HEK293T (cell line): ENCODE measurements at places on chromosomes 1 and 21.

DNA sequence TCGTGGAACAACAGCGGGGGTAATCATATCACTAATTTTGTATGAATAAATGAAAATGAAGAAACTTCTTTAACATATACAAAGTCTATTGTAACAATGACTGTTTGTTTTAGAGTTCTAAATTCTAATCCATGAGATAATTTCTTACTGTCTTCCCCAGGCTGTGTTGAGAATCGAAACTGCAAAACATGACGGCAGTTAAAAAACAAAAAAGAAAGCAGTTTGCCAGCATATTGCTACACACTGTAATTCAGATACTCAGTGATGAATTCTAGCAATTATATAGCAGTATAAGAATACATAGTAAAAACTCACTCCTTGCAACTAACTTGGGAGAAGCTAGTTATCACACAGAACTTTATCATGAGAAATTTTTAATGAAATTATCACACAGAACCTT is 22.1 kb downstream of the INSL5 start:
- DNase-seq = no peak

- DNase-seq = no peak
Measured at GRCh38 chr1:181984006-181984405, 77.5 kb downstream of the ZNF648 start.

DNA sequence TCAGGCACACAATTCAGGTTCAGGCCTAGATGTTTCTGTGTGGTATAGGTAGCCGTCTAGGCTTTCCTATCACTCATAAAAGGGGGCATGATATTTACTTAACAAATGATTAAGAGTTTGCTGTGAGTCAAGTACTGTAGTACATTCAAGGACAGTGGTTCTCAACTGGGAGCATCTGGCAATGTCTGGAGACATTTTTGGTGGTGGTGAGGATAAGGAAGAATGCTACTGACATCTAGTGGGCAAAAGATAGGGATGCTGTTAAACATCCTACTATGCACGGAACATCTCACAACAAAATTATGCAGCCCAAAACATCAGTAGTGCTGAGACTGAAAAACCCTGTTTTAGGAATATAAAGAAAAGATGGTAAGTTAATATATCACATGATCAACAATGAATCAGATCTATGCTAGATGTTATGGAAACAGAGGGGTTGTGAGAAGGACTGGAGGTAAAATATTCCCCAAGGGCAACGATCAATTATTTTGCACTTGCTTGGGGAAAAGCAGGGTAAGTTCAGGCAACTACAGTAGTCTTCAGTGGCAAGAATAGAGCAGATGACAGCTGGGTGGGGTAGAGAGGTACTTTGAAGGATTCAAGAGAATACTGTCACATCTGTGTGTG is 4.9 kb downstream of the DNTTIP2 start:
- peak; percentile 45 for DNase-seq

DNA sequence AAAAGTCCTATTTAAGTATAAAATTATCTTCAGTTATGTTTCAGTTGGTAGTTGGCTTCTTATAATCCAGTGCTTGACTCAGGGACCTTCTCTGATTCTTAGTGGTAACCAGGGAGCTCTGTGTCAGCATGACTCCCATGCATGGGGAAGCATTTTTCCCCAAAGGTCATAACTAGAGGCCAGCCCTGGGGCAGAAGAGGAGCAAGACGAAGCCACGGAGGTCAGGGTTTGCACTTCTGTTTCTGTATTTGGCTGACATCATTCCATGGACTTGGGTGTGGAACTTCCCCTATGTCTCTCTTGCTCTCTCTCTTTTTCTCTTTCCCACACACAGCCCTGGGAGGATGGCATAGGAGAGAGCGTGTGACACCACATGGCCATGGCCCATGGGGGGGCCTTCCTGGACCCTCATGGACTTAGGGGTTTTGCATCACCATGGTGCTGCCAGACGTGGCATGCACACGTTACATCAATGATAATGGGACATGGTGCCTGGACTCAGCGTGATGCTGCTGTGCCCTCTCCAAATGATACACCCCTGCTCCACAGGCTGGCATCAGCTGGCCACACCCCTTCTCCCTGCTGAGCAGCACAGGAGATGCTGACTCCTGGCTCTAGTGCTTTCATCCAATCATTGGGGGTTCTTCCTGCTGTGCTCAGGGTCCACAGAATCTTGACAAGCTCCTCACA is 260.5 kb downstream of the KCNJ6 start:
- no peak for DNase-seq

DNA sequence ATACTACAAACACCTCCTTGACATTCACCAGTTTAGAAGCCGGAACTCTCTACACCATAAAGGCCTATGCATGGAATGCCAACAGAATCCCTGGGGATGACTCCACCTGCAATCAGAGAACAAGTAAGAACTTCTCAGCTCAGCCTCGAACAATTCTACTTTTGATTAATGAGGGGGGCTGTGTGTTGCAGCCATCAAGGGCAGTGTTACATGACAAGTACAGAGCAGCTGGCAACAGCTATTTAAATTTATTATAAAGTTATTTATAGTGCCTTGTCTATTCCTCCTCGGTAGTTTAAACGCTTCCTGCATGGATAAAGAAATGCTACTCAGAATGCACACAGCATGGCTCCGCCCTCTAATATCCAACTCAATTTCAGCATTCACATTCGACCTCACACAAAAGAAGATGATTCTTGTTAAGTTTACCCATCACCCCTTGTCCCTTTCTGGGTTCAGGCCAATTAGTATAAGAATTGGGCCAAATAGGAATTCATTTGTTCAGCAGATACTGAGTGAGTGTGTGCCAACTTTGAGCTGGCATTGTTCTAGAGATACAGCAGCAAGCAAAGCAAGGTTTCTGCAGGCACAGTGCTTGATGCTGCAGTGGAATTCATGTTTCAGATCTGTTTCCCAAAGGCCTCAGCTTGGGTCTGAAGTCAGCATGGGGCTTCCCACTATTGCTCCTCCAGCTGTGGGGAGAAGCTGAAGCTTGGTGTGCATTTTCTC is 6.4 kb downstream of the FNDC7 start:
- no peak for DNase-seq

- DNase-seq = peak; percentile 52
Measured at GRCh38 chr1:36342426-36343185, 19.2 kb upstream of the EVA1B start.

GRCh38 chr1:234836045-234836681 is 226.2 kb upstream of the IRF2BP2 start:
- DNase-seq = no peak

DNA sequence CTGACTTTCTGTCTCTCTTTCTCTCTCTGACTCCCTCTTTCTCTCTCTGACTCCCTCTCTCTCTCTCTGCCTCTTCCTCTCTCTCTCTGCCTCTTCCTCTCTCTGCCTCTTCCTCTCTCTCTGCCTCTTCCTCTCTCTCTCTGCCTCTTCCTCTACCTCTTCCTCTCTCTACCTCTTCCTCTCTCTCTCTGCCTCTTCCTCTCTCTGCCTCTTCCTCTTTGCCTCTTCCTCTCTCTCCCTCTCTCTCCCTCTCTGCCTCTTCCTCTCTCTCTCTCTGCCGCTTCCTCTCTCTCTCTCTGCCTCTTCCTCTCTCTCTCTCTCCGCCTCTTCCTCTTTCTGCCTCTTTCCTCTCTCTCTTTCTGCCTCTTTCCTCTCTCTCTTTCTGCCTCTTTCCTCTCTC is 18.6 kb upstream of the ANKRD45 start:
- DNase-seq = no peak

GRCh38 chr1:113216664-113217063 is 143.7 kb downstream of the LRIG2 start:
- DNase-seq = no peak

DNA sequence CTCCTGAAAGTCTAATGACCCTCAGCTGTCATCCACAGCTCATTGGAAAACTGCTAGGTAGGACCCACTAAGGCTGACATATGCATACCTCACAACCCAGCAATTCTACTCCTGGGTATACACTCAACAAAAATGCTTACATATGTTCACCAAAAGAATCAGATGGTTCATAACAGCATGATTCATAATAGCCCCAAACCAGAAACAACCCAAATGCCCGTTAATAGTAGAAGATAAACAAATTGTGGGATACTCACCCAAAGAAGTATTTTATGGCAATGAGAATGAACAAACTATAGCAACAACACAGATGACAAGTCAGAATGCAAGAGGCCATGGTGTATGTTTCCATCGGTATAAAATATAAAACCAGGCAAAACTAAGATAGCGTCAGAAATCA is 124.6 kb downstream of the HLCS start:
- DNase-seq = no peak
